ENCODE measurements at places on chromosomes 4 and X.

- DNase-seq, result no peak
Measured at GRCh38 chr4:88134111-88134510, 24.3 kb downstream of the ABCG2 start.

DNA sequence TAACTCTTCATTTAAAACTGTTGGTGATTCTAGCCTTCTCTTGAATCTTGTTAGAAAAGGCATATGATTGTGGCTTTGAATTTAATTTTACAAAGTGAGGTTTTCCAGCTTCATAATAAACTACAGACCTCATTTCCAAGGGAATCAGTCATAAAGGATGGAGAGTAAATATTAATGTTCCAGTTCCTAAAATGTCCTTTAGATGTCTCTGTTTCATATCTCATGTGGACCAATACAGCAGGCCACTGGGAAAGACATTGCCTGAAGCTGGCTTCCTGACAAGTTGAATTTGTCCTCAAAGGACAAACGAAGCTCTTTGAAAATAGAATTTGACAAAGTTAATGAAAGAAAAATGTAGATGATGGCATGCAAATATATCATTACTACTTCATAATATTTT, 125.4 kb downstream of the ZNF330 start:
- peak; percentile 57 for DNase-seq

GRCh38 chrX:18548996-18549395, 122.9 kb downstream of the RS1 start:
- DNase-seq, result no peak

- DNase-seq, result no peak
Measured at GRCh38 chr4:145781351-145781750, 101.4 kb downstream of the C4orf51 start.

- peak; percentile 43 for DNase-seq
Measured at GRCh38 chr4:138897811-138898226, 117.8 kb upstream of the NOCT start.

DNA sequence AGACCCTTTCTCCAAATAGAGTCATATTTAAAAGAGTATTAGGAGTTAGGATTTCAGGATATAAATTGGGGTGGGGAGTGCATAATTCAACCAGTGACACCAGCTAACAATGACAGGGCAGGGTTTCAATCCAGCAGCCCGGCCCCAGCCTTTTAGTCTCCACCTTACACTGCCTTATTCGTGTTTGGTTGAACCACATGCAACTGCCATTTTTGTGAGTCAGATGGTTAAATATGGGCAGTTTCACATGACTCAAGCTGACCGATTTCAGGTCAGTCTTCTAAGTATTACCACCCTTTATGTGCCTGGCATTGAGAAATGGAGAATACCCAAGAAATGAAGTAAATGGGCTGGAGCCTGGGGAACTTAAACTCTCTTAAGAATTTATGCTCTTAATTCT, 102.8 kb downstream of the STOX2 start:
- no peak for DNase-seq

DNA sequence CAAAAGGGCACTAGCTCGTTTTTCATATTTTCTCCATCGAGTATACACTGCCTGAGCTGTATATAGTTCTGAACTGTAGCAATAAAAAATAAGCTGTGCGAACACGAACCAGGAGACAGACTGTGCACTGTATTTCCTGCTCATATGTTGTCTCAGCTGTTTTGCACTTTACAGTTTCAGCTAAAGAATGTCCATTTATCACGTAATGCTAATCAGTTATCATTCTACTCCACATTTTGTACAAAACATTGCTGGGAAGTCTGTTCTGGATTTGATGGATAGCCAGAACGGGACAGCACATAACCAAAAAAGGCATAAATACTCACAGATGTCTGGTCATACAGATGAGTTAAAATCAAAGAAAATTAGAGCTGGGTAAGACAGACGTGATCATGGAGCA, 315.5 kb upstream of the ADGRL3 start:
- no peak for DNase-seq

- DNase-seq, result no peak
Measured at GRCh38 chr4:13441506-13441905, 42.6 kb downstream of the RAB28 start.

- no peak for DNase-seq
Measured at GRCh38 chr4:78613522-78614321, 62.2 kb downstream of the ANXA3 start.

- DNase-seq, result no peak
Measured at GRCh38 chrX:129980540-129981199, 1.8 kb upstream of the BCORL1 start.

DNA sequence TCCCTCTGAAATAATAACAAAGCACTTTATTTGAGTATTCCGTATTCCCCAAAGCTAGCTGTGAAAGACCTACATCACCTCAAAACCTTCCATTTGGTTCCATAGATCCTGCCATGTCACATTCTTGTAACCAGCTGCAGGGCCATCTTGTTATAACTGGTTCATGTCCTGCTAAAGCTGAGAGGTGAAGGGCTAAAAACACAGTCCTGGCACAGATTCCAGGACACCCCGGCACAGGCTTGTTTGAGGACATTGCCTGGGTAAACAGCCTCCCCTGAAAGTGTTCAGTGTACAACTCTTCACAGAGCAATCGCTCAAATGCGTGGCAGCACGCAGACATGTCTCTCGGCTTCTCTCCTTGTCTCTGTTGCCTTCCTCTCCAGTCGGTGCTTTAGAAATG, 129.2 kb downstream of the MANBA start:
- no peak for DNase-seq

GRCh38 chrX:125089761-125090445, 229.8 kb upstream of the TEX13C start:
- peak; percentile 79 for DNase-seq

DNA sequence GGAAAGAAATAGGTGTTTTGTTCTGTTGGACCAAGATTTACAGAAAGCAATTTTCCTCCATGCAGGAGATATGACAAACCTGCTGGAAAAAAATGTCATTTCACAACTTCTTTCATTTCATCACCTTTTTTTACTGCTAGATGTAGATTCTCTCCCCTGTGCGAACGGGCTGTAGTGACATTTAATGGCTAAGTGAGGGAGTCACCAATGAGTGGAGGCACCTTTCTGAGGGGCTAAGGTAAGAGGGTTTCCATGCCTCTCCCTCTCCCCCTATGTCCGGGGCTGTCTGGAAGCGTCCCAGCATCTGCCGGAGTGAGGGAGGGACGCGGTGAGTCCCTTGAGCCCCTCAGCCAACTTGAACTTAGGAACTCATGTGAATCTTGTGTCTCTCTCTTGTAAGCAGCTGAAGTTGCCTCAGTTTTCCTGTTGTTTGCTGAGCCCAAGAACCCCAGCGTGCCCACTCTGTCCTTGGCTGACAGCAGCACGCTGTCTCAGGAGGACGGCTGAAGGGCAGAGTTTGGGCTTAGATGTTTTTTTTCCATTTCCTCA, 42.3 kb downstream of the DCTD start:
- no peak for DNase-seq

- DNase-seq, result peak; percentile 43
Measured at GRCh38 chr4:95193391-95194224, 355.2 kb downstream of the UNC5C start.

DNA sequence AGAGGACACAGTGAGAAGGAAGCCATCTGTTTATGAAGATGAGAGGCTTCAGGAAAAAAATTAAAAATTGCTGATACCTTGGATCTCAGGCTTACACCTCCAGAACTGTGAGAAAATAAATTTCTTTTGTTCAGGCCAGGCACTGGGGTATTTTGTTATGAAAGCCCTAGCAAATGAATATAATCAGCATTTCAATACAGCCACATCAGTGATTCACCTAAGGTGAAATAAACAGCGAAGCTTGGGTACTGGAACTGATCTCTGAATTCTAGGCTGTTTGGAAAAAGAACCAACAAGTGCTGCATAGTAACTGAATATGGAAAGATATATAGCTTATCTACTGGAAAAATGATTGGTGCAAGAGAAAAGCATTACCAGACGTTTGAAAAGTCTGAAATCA, 88.5 kb downstream of the PDS5A start:
- no peak for DNase-seq

- DNase-seq, result no peak
Measured at GRCh38 chr4:117302226-117302625, 216.8 kb upstream of the TRAM1L1 start.

- no peak for DNase-seq
Measured at GRCh38 chr4:100809506-100809905, 291.7 kb upstream of the EMCN start.

- DNase-seq, result no peak
Measured at GRCh38 chr4:124948976-124949597, 236.6 kb upstream of the ANKRD50 start.

GRCh38 chrX:17036171-17036961, 89.9 kb downstream of the REPS2 start:
- DNase-seq, result no peak

DNA sequence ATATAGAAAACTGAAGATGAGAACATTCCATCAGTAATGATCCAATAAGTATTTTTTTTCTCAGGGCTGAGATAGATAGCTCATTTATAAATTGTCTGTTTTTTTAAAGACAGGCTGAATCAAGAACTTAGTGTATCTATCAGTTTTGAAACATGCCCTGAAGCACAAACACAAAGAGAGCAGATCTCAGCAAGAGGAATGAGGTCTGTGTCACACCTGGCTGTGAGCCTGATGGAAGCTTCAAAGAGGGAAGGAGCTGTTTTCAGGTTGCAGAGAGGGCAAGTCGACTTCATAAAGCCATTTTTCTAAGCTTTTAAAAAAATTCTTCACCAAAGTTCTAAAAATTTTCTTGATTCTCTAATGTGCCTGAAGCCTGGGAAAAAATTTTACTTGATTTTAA, 434.9 kb downstream of the PDGFC start:
- DNase-seq, result no peak
